ENCODE measurements at places on chromosomes 4 and X.

- DNase-seq = no peak
Measured at GRCh38 chrX:124407226-124407625, 60.9 kb downstream of the SH2D1A start.

DNA sequence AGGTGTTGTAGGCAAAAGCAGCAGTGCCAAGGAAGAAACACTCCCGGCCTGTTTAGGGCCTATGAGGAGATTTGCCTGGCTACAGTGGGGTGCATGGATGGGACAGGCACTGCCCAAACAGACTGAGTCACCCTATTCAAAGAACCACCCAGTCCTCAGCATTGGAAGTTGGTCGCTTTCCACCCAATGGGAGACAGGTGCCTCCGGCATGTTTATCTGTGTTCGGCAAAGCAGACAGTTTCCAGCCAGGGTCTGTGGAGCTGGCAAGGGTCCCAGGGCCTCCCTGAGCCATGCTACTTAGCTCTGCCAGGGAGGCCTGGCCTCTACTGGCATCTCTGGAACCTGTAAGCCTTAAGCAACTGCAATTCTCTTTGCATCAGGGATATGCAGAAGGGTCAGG lies 165.1 kb upstream of the ATP6AP2 start:
- DNase-seq = no peak

DNA sequence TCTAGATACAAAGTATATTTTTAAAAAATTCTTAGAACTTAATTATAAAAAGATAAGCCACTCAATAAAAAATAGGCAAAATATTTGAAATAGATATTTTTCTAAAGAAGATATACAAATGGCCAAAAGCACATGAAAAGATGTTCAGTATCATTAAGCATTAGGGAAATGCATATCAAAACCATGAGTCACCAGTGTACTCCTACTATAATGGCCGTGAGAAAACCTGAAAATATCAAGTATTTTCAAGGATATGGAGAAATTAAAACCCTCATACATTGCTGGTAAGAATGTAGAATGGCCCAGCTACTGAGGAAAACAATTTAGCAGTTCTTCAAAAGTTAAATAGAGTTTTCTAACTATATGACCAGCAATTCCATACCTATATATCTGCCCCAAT lies 337.9 kb downstream of the CAMK2D start:
- DNase-seq = no peak

DNA sequence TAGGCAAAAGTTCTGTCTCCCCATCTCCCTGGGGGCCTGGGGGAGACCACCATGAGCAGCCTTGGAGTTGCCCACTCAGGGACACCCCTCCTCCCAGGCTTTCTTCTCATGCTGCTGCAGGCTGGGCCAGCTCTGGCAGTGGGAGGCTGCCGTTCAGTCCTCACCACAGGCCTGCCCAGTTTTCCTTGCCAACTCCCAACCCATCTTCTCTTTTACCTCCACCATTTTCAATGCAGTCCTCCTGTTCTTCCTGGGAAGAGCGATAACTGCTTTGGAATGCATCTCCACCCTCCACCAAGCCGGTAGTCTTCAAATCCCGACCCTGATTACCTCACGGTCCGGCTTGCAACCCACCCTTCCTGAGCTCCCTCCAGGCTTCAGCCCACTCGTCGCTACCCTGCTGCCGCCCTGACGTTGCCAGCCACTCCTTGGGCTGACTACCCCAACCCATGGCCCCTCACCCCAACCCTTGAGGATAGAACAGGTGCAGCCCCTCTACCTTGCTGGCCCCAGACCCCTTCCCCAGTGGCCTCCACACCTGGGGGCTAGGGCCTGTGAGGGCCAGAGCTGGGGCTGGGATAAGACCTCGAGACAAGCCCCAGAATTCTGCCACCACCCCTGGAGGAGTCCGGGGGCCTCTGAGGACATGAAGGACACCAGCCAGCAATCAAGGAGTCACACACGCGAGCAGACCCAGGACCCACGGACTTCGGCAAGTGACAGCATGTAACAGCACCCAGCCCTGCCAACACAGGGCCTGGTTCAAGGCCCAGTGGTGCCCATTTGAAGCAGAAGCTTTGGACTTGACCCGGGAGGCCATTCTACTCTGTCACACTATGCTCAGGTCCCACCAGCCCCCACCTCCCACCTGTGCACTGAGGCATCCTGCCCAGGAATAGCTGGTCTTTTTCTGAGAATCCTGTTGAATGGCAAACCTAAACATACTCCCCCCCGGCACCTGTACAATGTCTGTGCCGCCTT lies 9.2 kb downstream of the WDR1 start:
- DNase-seq = no peak

DNA sequence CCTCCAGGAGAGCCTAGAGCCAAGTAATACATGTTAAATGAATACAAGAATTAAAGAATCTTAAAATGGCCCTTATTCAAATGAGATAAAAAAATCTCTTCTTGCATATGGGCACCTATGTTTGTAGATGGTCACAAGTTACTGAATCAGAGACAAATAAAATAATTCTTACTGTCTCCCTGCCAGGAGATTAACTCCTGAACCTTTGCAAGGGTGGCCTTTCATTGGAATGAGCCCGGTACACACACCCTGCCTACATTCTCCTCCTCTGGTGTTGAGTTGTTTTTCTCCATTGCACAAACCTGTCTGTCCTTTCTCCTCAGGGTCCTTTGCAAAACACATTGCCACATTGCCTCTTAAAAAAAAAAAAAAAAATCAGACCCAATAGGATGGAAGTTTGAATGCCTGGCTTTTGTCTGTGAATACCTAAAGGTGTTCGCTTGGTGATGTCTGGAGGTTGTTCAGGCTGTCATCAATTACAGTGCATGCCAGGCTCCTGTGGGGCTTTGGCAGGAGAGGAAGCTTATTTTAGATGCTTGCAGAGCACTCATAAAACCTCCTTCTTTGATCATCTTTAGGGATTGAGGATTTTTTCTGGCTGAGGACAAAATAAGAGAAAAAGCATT lies 8.3 kb upstream of the TMEM154 start:
- DNase-seq = no peak

- DNase-seq = no peak
Measured at GRCh38 chr4:20463176-20463430, 211.4 kb downstream of the SLIT2 start.

GRCh38 chr4:23070848-23071570 lies 378.3 kb downstream of the GBA3 start:
- DNase-seq = no peak

GRCh38 chr4:72507167-72507566 lies 61.9 kb downstream of the ADAMTS3 start:
- no peak for DNase-seq

DNA sequence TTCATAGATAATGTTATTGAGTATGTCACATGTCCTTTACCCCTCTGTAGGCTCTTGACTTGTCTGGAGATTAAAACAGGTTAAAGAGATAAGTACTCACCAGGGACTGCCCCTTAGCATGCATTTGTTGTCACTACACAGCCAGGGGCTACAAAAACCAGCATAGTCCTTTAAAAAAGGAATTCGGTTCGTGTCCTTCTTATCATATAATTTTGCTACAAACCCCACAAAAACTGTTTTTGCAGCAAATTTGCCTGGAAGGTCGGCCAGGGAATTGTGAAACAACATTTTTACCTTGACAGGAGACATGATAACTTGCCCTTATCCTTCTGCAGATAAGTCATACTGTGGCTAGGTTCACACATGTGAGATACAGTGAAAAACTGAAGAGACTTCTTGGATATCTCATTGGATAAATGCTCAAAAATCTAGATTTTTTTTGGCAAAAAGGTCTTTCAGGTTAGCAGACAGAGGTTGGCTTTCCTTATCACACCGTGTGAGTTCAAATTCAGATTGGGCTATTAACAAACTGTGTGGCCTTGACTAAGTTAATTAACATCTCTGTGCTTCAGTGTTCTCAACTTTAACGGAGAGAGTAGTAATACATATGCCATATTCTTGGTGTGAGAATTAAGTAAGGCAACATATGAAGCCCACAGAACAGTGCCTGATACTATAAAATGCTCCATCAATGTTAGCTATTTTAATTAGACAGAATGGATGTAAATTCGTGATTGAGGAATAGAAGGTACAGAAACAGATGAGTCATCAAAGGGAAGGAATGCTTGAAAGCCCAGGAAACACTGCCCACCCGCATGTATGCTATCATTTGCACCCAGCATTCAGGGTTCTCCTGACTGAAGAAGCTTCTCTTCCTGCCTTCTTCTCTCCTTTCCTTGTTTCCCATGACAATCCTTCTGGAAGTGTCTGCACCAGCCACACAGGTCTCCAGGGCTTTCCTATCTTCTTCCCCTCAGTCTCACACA lies 30.0 kb downstream of the FAM9C start:
- no peak for DNase-seq

GRCh38 chrX:85419293-85419692 lies 39.8 kb upstream of the POF1B start:
- no peak for DNase-seq
